T-helper 17 cell (primary cell): ENCODE measurements at places on chromosomes 5 and 9.

- DNase-seq, result no peak
Observed at GRCh38 chr5:85320495-85320894, 935.8 kb upstream of the EDIL3 start.

- no peak for DNase-seq
Observed at GRCh38 chr5:119341452-119342349, 14.1 kb upstream of the TNFAIP8 start.

GRCh38 chr5:94240134-94240533 is 378.3 kb downstream of the KIAA0825 start:
- DNase-seq, result no peak

GRCh38 chr5:126055348-126055729 is 367.9 kb upstream of the GRAMD2B start:
- DNase-seq, result no peak

- DNase-seq, result no peak
Observed at GRCh38 chr5:61148515-61148914, 13.8 kb downstream of the SMIM15 start.
